ENCODE measurements at places on chromosomes 1 and 21.

DNA sequence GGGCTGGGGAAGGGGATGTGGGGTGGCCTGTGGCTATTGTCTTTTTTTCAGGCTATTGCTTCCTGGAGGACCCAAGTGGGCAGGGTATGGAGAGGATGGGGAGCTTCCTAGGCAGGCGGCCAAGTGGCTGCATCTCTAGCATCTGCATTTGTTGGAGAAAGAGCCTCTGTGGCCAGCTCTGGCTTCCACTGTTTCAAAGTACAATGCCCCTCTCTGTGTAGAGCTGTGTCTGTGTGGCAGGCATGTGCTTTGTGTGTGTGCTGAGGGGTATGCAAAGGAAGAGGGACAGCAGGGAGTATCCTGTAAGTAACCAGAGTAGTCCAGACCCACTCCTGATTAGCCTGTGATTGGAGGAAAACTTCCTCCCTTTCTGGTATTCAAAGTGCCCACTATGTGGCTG lies 40.6 kb downstream of the KCNA2 start:
- no peak for DNase-seq

DNA sequence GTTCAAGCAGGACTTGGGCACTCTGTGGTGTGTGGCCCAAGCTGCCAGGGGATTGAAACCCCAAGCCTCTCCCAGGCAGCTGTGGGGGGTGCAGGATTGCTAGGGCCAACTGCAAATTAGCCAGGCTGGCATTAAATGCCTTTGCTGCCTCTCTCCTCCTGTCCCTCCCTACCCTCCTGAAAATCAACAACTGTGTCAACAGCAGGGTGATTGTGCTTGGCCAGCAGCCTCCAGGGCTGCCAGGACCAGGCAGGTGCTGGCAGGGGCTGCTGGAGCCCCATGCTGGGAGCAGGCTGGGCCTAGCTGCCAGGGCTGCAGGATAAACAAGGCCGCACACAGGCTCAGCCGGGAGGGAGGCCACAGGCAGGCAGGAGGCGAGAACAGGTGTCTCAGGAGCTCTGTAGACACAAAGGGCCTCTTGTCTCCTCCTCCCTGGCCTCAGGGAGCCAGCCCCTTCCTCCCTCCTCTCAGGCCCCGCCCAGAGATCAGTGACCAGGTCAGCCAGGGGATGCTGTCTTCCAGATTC lies 11.4 kb downstream of the SOX13 start:
- DNase-seq: no peak

DNA sequence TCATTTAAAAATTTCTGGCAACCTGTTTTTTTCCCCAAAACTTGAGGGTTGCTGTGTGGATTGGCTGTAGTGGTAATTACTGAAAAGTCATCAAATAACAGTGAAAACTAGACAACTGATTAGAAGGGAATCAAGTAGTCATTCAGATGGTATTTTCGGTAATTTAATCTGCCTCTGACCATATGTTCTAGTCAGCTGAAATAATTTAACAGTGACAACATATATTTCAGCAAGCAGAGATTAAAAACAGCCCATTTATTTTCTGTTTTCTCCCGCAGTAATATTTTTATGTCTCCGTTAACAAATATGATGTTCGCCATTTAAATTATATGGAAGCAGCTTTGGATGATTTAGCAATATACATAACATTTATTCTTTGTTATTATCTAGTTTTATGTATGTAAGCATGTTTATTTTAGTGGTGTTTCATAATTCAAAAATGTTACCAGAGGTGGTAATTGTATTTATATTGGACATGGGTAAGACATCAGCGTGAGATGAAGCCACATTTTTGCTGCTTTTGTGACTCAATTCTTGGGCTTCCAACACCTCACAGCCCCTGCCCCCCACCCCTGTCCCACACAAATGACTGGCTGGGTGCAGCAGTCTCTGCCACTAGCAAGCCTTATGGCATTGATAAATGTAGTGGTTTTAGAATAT lies 104.4 kb downstream of the GALNT2 start:
- no peak for DNase-seq

DNA sequence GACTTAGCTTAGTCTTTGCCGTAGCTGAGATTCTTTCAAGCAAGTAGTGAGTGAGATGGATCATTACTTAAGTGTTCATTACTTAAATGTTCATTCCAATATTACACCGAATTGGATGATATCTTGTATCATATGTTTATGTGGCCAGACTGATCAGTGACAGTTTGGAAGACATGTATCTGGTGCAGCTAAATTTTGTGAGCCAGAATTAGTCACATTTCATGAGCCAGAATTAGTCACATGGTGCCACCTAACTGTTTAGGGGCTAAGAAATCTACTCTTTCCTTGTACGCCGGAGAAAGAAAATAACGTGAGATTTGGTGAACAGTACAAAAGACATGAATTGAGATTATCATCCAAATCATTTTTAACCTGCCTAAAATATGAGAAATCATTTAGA lies 355.6 kb downstream of the USP25 start:
- DNase-seq: no peak

DNA sequence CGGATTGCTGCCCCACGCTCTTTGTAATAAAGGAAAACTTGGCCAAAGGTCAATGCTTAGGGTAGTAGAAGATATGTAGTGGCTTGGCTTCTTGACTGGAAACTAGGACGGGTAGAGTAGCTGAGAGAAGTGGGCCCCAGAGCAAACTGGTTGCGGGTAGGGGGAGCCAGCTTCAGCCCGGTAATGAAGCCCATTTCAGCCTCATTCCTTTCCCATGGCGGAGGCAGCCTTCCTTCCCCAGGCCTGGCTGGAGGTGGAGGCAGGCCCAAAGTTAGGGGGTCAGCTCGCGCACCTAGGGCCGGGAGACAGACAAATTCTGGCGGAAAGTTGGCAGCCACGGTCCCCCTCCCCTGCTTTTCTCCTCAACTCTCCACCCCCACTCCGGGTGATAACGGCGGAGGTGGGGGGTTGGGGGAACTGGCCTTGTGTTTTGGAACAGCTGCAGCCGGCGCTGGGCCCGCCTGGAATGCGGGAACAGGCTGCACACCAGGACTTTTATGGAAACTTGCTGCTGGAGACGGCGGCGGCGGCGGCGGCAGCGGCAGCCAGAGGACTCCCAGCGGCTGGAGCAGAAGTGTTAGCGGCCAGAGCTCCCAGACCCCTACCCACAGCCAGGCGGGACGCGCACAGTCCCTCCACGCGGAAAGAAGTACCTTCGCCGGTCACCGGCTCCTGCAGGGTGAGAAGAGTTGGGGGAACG lies at the start of gene NEXN:
Gene NEXN, plus strand, starts transcription at position 544 of the 700 bp plus-strand sequence. CDS start 27,483 bp downstream, outside the sequence.
- no peak for DNase-seq

DNA sequence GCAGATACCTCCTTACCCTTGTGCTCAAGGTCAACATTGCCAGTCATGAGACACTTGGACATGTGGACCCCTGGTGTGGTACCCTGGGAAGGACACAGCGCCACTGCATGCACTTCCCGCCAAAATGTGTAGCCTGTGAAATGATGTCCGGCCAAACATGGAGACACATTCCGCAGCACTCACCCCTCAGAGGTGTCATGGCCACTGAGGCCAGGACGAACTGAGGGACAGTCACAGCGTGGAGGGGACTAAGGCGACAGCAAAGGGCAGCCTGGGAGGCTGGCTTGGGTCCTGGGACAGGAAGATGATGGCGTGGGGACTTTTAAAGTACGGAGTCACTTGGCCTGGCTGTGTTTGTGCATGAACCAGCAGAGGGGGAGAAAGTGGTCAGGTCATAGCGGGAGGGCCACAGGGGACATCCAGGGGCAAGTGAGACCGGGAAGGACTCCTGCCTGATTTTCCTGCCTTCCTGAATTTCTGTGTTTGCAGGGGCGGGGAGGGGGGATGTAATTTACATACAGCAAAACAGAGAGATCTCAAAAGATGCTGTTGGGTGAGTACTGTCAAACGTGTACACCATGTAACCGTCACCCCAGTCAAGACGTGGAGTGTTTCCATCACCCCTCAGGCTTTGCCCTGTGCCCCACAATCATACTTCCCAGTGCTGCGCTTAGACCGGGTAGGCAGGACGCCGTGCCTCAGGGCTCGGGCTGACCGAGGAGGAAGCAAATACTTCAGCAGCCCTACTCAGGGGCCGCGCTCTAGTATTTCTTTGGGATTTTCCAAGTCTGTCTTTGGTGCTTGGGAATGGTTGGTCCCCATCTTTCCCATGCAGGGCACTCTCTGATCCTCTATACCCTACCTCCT lies 45.2 kb downstream of the WDR4 start:
- DNase-seq: no peak

- DNase-seq: no peak
Observed at GRCh38 chr21:34743831-34744230, 75.0 kb downstream of the CLIC6 start.

DNA sequence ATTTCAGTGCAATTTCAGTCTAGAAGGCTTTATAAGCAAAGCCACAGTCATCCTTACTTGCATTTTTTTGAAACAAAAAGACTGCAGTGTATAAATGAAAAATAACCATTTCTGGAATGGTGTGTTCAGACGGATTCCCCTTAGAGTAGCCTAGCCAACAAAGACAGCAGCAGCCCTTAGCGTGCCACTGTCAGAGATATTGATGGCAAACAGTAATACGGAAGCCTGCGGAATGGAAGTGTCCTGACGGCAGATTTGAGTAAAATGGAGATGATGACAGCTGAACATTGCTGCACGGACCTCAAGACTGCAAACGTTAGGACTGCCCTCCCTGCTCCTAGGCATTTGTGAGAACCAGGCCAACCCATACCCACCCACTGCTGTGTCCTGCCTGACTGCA lies 54.7 kb downstream of the PDE9A start:
- no peak for DNase-seq

DNA sequence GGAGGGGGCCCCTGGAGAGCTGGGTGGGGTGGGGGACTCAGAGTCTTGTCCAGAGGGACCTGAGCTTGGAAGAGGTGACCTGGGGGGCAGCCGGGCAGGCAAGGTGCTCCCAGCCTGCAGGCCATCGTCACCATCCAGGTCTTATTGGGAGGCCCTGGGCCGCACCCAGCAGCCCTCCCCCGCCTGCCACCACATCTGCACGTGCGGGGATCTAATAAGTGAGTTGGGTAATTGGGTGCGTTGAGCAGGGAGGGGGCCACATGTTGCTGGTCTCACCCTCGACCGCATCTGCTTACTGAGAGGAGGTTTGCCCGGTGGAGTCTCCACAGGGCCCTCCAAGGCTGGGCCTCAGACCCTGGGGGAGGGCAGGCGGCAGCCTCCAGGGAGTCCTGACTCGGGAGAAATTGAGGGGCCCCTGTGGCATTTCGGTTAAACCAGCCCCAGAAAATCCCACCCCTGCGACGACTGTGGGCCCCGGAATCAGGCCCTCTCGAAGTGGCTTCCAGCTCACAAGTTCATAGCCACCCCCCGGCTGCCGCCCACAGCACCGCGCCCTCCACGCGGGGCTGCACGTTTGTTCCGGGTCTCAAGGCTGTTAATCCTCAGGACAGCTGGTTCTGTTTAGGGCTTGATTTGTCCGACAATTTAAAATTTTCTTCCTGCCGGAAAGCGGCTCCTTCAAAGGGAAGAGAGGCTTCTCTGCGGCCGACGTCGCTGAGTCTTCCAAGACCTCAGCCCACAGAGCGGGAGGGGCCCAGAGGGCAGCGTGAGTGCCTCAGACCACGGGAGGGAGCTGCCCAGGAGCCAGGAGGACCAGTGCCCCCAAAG lies 14.7 kb upstream of the COL6A2 start:
- no peak for DNase-seq

- DNase-seq: no peak
Observed at GRCh38 chr1:59485949-59486348, 189.1 kb downstream of the FGGY start.

DNA sequence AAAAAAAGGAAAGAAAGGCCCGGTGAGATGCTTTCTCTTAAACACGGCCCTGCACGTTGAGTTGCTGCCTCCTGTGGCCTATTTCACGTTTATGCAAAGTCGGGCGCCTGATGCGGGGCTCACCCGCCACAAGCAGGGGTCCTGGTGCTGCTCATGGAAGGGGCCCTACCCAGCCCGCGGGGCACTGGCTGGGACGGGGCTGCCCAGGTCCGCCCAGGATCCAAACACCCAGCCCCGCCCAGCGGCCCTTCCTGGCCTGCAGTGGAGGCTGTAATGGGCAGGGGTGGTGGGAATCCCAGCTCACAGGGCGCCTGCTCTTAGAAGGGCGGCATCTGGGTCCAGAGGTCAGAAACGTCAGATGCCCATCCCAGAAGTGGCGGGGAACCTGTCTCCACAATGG lies 1.6 kb downstream of the COL6A2 start:
- no peak for DNase-seq

DNA sequence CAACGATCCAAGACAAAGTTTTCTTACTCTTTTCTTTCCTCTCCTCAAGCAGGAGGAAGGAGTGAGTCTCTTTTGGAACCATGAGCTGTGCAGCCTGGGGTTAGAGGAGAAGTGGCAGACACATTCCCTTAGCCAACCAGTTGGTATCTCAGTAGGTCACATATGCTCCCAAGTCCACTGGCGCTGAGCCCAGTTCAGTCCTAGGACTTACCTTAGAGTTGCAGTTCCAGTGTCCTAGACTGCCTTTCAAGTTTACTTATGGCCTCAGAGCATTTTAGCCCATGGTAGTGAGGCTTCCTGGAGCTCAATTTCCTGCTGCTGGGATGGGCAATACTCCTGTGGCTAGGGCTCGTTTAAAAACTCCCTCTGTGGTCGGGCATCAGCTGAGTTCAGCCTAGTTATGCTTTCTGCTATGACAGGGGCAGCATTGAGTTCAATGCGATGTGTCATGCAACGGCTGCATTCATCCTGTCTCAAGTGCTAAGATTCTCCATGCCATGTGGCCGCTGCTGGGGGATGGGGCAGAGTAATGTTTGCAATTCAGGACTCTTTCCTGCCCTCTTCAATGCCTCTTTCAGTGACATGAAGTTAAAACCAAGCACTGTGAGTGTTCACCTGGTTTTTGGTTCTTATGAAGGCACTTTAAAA lies 103.8 kb downstream of the LRRC7 start:
- DNase-seq: no peak

GRCh38 chr1:203036537-203036936 lies 10.2 kb downstream of the PPFIA4 start:
- DNase-seq: no peak

- DNase-seq: no peak
Observed at GRCh38 chr1:47477595-47478080, 39.8 kb downstream of the FOXD2 start.

DNA sequence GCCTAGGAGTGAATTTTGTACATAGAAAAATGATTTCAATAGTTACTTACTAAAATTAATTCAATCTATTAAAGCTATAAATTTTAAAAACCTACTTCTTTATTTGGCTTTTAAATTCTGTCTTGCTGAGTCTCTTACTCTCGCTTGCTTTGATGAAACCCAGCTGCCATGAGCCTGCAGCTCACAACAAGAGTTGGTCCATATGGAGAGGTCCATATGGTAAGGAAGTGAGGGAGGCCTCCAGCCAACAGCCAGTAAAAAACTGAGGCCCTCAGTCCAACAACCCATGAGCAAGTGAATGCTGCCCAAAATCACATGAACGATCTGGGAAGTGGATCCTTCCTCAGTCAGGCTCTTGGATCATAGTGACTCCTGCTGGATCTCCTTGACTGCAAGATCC lies 89.9 kb upstream of the CXADR start:
- DNase-seq: no peak

GRCh38 chr1:25890239-25891034 lies 14.9 kb upstream of the PAQR7 start:
- DNase-seq: no peak

GRCh38 chr1:17016317-17016661 lies 4.6 kb upstream of the ATP13A2 start:
- DNase-seq: no peak

- no peak for DNase-seq
Observed at GRCh38 chr1:162131400-162132321, 62.2 kb downstream of the NOS1AP start.
